ENCODE measurements at places on chromosomes 1 and 21.
A peak's percentile ranks its signal among the peaks of the same experiment; 100 is the strongest.

DNA sequence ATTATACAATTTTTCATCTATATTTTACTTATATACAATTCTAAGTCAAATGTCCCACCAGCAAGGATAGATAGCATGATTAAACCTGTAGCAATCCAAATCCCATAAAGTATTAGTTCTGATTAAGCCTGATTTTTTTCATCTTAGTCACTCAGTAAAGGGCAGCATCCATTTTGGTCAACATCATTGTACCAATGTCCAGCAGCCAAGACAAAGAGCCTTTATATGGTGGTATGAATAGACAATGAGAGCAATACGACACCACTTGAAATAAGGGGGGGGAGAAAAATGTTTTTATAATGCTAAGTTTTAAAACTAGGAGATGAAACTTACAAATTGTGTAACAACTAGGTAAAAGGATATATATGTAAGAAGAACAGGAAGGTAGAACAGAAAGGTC, 7.4 kb downstream of the ZNF644 start:
- no peak for DNase-seq

GRCh38 chr1:109768820-109769219, 5.1 kb upstream of the EPS8L3 start:
- no peak for DNase-seq

DNA sequence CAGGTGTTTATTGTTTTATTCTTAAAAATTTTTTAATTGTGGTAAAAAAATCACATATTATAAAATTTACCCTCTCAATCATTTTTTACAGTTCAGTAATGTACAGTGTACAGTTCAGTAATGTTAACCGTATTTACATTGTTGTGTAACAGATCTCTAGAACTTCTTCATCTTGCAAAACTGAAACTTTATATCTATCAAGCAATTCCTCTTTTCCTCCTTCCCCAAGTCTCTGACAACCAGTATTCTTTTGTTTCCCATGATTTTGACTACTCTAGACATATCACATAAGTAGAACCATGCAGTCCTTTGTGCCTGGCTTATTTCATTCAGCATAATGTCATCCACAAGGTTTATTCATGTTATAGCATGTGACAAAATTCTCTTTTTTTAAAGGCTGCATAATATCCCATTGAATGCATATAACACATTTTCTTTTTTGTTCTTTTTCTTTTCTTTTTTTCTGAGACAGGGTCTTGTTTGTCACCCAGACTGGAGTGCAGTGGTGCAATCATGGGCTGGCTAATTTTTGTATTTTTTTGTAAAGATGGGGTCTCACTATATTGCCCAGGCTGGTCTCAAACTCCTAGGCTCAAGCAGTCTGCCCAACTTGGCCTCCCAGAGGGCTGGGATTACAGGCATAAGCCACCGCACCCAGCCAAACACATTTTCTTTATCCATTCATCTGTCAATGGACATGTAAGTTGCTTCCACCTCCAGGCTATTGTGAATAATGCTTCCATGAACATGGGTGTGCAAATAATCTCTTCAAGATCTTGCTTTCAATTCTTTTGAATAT, 17.2 kb upstream of the RCSD1 start:
- no peak for DNase-seq

- no peak for DNase-seq
Measured at GRCh38 chr1:234980291-234980644, 148.4 kb downstream of the TOMM20 start.

GRCh38 chr1:45221716-45222115, 15.3 kb upstream of the ZSWIM5 start:
- no peak for DNase-seq

- DNase-seq = no peak
Measured at GRCh38 chr1:217681806-217682205, 50.7 kb downstream of the SPATA17 start.

DNA sequence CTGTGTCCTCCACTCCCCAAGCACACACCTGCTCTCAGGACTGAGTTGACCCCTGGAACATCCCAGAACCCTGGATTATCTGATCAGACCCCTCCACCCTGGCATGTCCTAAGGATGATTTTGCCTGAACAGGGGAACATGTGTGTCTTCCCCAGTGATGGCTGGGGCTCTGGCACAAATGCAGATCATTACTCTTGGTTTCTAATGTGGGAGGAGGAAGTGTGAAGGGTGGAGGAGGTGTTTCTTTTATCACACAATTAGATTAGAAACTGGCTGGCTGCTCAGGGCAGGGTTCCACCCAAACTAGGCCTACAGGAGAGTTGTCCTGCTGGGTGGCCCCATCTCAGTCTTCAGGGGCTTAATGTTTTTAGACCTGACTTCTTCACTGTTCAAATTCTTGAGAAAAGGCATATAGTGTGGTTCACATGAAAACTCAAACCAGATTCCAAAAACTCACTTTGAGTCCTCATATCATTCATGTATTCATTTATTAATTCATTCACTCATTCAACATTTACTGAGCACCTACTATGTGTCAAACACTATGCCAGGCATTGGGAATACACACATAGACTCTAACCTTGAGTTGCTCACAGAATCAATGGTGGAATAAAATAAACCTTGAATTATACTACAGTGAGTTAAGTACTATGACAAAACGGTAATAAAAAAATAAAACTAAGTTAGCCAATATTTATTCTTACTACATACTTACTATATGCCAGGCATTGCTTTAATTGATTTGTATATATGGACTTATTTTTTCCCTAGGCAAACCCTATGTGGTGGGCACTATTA, 221.8 kb upstream of the JUN start:
- DNase-seq = no peak

- no peak for DNase-seq
Measured at GRCh38 chr1:157580179-157580827, 17.6 kb downstream of the FCRL4 start.

DNA sequence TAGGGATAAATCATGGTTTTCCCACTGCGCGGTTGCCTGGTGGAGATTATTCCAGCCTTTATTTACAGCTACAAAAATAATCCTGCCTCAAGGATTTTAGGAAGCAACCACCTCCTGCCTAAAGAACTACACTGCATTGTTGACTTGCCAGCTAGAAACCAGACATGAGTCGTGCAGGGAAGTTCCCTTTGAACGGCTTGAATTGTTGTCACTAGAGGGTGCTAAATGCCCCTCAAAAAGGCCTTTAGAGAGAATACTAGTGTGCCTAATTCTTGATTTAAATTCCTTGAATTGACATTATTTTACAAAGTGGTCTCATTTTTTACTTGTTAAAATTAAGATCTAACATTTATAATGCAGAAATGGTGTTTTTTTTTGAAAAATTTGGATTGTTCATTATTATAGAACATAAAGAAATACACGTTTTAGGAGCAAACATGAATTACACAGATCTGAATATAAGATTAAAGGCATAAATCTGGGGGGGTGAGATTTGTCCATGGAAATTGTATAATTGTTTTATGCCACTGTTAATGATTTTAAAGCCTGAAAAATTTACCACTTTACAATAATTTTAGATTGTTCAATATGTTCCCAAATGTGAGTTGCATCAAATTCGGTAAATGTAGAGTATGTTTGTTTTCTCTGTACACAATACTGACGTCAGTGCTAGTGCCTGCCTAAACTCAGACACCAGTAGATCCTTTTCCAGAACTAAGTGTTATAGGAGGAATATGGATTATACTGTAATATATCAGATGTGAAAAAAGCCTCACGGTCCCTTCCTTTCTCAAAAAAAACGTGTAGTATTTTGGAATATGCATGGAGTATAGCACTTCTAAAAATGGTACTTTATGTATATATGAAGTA, 7.6 kb upstream of the ERG start:
- peak; percentile 13 for DNase-seq

DNA sequence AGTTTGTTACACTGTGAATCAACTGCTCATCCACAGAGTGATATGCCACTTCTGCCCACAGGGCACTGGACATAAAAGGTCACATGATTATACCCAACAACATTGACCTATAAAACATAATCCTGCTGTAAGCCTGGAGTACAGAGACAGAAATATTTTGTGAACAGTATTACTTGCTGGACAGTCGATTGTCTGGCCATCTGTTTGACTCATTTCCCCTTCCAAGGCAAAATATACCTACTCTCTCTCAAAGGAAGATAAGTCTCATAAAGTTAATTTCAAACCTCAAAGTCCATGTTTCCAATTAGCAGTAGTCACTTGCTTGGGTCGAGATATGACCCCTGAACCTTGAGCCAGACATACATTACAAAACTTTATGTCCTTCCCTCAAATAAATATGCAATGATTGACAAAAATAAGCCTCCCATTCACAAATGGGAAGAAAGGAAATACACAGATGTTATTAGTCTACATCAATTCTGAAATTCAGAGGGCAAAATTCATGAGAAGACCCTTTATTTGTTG, 39.3 kb upstream of the RGS18 start:
- DNase-seq = no peak

GRCh38 chr21:33374450-33375096, 28.6 kb upstream of the IFNGR2 start:
- DNase-seq = no peak

DNA sequence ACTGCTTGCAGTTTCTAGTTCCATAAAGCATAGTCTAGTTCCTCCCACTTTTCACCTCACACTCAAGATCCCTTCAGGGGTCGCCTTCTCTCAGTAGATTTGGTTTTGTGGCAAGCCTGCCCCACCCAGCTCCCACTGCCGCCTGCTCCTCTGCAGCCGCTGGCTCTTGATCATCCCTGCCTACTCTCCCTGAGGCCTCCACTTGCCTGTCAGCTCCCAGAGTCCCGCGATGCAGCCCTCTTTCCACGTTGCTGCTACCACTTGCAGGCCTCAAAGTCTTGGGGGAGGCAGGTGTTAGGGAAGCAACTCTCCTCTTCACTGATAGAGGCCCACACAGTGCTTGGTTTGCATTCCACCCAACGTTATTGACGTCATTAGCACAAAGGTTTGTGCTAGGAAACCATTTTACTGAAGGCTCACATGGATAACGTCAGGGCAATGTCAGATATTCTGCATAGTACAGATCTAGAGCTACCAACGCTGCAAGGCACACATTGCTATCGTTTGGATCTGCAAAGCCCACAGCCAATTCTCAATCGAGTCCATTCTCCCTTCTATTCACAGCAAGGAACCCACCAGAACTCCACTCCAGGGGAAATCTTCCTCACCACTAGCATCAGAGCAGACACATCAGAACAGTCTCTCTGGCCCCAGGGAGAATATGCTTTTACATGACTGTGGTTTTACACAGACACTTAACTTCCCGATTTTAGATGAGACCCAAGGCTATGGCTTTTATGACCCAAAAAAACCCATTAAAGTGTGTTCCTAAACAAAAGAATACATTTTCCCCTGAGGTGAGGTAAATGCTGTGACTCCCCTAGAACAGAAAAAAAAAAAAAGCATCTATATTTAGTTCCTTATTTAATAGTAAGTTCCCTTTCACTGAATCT, 519.5 kb upstream of the CAMK1G start:
- no peak for DNase-seq

- DNase-seq = no peak
Measured at GRCh38 chr1:153333902-153334301, 14.7 kb downstream of the PGLYRP4 start.

DNA sequence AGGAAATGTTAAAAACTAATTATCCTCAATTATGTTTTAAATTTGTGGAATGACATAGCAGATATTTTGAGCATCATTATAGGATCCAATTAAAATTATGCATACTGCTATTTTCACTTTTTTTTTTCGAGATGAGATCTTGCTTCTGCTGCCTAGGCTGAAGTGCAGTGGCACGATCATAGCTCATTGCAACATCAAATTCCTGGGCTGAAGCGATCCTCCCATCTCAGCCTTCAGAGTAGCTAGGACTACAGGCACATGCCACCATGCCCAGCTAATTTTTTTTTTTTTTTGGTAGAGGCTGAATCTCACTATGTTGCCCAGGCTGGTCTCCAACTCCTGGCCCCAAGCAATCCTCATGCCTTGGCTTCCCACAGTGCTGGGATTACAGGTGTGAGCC, 11.3 kb upstream of the SLC1A7 start:
- no peak for DNase-seq

DNA sequence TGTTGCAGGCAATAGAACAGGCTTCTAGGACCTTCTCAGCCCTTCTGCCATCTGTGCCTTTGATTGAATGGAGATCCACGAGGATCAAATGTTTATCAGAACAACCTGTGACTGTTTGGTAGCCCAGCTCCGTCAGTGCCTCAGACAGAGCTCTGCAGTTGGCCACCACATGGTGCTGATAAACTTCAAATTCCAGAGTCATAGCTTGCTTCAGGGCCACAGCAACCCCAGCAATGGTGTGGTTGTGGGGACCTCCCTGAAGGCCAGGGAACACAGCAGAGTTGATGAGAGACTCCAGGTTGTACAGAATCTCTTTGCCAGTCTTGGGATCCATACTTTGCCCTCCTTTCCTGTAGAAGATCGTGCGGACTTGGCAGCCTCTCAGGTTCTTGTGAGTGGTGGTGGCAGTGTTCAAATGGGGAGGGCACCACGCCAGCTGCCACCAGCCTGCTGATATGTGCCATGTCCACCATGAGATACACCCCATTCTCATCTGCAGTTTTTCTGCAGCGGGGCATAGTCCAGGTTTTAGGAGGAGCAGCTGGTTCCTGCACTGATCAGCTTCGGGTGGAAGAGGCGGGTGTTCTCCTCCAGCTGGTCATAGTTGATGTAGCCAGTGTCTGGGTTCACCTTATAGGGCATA, 82.9 kb upstream of the ARTN start:
- DNase-seq = no peak

DNA sequence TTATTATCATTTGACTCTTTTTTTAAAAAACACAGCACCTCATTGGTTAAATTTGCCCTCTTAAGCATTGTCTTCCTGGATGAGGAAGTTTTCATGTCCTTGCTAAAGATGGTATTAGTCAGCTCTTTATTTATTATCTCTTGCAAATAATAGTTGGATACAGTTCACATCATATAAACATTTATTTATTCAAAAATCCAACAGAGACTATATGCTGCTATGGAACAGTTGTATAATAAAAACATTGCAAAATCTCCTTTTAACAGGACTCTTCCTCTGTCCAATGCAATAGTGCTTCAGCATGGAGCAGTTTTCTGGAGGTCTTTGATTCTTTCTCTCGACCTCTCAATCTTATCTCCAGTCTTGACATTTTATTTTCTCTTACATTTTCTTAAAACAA, 49.5 kb upstream of the VCAM1 start:
- no peak for DNase-seq

DNA sequence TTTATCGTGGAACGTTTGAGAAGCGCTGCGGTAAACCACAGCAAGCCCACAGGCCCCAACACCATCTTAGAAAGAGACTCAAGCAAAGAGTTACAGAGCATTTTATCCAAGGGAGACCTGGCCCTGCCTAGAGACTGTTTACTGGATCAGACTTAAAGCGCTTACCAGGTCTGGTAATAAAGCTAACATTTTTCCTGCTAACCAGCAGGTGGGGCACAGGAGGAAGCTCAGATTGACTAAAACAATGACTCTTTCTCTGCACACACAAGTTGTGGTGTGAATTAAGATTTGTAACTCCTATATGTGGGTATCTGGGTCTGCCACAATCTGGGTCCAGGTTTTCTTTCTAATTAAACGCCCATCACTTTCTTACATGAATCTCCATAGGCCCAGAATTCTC, 136.5 kb upstream of the ETS2 start:
- DNase-seq = no peak
